CD8-positive, alpha-beta memory T cell (primary cell): ENCODE measurements at places on chromosomes 2 and 18. TPM values are rescaled to one million over a fixed set of nuclear protein-coding genes. Genes with fewer than 3 reads are reported as not detected.
A peak's percentile ranks its signal among the peaks of the same experiment; 100 is the strongest.

DNA sequence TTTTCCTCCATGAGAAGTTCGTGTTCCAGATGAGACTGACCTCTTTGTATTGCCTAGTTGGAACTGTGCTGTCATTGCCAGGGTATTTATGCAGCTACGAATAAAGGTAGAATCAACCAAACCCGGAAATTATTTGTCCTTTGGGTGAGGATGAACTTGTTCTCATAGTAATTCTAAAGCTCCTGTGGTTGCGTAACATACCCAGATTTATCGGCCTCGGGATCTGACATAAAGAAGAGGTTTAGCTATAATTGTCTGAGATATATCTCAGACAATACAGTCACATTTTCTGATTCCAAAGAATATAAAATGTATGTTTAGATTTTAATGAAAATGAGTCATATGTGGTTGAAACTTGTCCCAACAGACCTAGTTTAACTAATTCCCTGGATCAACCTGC is 628.7 kb upstream of the LINC00305 start:
- DNase-seq = no peak

MREG gene
- total RNA-seq = 26.2 TPM

MAIP1 gene
- 40.8 TPM for total RNA-seq

DNA sequence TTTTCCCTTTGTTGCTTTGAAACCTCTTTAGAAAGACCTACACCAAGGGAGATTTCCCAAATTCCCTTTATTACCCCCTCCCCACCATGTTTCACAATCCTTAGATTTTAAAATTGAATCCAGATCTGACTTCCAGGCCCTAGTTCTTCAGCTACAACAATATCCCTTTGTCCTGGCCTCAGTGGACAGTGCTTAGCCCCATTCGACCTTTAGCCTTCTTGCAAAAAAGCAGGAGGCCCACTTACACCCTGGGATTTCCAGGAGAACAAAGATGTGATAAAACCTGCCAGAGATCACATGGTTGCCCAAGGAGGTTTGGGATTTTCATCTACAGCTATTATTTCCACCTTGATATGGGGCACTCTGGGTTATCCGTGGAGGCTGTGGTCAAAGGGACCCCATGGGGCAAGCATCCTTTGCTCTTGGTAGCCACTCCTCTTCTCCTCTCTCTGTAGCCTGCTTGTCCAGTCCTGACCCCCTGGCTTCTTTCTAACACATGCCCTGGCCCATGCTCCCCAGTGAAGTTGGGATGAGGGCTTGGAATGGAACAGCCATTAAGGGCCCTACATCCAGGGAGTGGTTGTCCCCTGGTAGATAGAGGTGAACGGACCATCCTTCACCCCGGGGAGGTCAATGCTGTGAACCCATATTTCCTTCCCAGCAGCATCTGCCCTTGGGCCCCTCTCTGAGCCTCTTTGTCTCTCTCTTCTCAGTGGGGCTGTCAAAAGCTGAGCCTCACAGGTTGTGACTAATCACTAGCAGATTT is 267.4 kb downstream of the DYSF start:
- DNase-seq = no peak

SERPINB11 gene
- total RNA-seq = not detected

- DNase-seq = no peak
These were observed 26.8 kb upstream of the SP3 start for GRCh38 chr2:173991856-173992588.

- no peak for DNase-seq
These were observed 630.8 kb downstream of the NR4A2 start for GRCh38 chr2:155701721-155702120.

- DNase-seq = no peak
These were observed 117.0 kb upstream of the EML6 start for GRCh38 chr2:54606393-54606958.

RTN4 gene
- total RNA-seq = 110 TPM

GRCh38 chr2:6083136-6083535 is 391.0 kb downstream of the SOX11 start:
- DNase-seq = no peak

DNA sequence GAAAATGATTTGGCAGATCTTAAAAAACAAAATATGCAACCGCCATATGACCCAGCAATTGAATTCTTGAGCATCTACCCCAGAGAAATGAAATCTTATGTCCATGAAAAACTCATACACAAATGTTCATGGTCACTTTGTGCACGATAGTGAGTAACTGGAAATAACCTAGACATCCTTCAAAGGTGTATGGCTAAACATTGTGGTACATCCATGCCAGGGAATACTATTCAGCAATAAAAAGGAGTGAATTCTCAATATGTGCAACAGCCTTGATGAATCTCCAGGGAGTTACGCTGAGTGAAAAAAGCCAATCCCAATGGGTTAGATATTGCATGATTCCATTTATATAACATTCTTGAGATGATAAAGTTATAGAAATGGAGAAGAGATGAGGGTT is 112.7 kb upstream of the SMAD2 start:
- DNase-seq = no peak

SALL3 gene
- total RNA-seq = not detected

ITM2C gene
- 56.1 TPM for total RNA-seq

DNA sequence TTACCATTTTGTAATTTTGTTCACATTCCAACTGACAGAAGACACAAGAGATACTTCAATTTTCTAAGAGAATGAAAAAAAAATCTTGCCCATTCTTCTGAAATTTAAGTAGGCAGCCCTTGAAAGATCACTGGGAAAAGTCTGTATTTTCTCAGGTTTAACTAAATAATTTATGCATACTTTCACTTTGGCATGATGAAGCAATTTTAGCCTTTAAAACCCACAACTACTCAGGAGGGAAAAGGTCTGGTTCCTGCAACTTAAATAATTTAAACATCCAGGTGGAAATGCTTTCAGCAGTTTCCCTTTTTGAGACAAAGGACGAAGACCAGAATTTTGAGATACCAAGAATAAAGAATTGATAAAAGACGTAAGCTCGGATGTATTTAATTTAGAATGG is 61.4 kb downstream of the ZEB2 start:
- no peak for DNase-seq

DNA sequence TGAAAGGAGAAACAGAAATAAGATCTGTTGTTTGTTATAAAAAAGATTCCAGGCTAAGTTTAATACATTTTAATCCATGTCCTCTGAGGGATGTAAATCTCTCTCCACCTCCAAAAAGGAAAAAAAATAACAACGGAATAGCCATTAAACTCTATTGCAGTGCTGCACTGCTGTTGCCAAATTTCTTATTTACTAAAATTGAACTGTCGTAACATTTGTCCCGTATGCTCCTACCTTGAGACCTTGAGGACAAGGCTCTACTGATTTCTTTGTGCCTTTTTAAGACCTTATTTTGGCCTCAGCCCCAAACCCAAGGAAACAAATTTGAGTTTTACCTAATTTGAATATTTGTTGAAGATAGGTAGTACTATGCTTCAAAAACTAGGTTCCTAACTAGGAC is 56.4 kb downstream of the FRZB start:
- no peak for DNase-seq

- no peak for DNase-seq
These were observed 44.3 kb downstream of the AGAP1 start for GRCh38 chr2:235538144-235538639.

DNA sequence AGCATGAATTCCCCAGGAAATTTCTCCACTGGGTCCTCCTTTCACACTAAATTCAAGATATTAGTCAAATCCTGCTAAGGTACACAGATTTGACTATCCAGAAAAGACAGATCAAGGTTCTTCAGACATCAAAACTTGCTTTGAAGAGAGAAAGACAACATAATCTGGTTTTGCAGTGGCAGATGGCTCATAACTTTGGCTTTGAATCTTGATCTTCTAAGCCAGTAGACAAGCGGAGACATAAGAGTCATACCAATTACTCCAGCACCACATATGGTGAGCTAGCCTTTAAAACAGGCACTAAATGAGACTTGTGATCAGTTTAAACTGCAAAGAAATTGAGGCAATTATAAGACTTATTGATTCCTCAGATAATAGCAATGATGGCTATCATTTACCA is 29.3 kb downstream of the PDE11A start:
- no peak for DNase-seq

SP140L gene
- 32.5 TPM for total RNA-seq

SOX11 gene
- total RNA-seq = not detected

ZNF892 gene
- 4.3 TPM for total RNA-seq

GRCh38 chr2:201968476-201968875 is 65.2 kb upstream of the FZD7 start:
- no peak for DNase-seq

SERPINB12 gene
- total RNA-seq = not detected

- DNase-seq = peak; percentile 31
These were observed 63.0 kb downstream of the ADNP2 start for GRCh38 chr18:80172056-80172455.
